ENCODE measurements at places on chromosomes 6 and 20. TPM values are rescaled to one million over a fixed set of nuclear protein-coding genes. Genes with fewer than 3 reads are reported as not detected.

DNA sequence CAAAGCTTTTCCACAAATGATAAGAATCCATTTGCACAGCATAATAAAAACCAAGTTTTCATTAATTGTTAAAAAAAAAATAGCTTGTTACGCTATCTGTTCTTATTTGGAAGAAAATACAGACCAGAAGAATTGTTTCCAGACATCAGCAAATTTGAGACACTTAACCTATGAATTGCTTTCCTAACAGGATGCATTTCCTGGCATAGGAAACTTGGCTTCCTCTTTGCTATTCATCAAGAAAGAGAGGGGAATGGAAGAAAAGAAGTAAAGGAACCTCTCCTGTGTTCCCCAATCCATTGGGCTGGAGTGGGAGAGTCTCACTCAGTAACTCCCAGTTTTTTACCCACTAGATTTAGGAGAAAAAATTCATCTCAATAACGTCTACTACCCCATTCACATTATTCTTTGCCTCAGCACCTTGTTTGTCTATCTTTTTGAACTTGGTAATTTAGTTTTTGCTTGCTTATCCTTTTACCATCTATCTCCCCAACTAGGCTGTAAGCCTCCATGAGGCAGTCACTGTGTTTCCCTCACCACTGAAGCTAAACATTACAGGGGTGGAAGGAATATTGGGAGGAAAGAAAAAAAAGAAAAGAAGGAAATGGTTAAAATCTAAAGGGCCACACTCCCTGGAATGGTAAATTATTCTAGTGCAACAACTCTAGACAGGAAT is 150.3 kb downstream of the COL21A1 start:
- no peak for DNase-seq

DNA sequence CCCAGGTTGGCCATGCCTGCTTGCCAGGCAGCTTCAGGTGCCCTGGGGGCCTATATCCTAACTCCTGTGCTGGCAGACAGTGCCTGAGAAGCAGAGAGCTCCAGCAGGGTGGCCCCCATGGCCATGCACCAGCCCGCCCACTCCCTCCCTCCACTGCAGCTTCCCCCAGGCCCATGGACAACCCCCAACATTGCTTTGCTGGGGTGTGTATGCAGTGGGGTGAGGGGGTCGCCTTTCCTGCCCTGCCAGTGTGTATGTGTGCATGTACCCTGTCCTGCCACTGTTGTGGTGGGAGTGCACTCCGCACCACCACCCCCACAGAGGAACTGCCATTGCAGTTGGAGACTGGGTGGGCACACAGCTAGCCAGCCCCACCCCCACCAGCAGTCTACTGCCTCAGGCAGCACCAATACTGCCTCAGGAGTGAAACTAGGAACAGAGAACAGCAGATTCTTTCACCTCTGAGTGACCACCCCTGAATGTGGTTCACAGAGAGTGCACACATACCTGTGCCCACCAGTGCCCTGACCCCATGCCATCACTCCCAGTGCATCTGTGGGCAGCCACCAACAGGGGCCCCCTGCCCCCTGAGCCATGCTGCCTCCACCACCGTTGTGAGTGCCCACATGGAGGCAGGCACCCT is 151.1 kb downstream of the LRRC1 start:
- DNase-seq, result no peak

DNA sequence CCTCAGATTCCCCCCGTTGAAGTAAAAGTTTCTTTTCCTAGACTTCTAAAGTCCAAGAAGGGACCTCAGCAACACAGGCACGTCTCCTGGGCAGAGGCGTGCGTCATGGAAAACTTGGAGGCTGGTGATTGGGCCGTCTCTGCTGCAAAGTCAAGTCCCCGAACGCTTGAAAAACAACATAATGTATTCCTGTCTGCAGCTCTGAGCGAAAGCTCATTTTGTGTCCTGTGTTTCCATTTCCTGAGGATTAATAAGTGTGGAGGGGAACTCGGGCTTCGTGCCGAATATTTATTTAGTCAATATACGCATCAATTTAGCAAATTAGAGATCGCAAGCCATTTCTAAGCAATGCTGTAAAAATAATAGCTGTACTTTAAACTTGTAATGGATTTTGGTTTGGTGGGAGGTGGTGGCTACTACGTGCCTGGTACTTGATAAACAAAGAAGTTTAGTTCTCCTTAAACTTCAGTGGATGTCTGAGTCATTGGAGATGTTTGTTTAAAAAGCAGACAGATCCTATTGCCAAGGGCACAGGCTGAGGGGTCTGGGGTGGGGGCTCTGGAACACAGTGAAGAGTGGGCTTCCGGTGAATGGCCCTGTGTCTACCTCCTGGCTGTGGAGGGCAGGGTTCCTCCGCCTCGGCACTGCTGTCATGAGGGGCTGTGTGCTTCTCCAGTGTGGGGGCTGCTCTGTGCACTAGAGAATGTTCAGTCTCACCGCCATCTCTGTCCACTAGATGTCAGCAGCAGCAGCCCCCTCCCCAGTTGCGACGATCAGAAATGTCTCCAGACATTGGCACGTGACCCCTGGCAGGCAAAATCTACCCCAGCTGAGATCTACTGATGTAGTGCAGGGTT is 21.8 kb downstream of the PCK1 start:
- DNase-seq, result no peak

DNA sequence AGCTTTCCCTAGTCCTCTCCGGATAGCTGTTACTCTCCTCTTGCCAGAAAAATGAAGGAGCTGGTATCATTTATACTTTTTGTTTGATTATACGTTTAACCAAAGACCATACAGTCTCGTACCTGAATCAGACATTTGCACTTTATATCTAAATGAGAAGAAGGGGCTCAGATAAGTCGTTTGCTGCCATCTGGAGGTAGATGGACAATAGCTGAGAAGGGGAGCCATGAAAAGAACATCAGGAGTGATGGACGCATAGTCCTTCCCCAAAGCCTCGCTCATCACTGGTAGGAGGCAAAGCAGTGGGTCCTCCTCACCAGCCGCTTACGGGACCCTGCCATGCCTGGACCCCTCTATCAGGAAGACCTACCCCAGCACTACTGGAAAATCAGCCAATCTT is 45.4 kb downstream of the RPF2 start:
- DNase-seq, result no peak

- DNase-seq, result no peak
These were observed 60.7 kb downstream of the TNFAIP3 start for GRCh38 chr6:137927777-137928218.

- DNase-seq, result no peak
These were observed 12.1 kb upstream of the NEDD9 start for GRCh38 chr6:11244387-11245126.

DNA sequence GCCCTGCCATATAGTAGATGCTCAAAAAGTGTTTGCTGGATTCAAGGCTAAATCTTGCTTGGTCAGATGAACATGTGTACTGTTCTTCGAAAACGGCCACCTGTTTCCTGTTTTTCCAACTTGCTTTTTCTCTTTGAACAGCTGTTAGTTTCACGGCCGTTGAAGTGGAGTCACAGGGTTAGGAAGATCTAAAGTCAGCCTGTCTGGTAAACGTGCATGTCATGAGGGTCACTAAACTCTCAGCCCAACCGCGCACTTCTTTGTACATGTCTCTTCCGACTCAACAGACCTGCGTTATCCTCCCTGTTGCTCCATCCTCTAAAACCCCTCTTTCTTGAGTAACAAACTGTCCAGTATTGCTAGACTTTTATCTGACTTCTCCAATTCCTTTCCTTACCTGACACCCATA is 93.2 kb upstream of the MAN1A1 start:
- peak; percentile 16 for DNase-seq

- no peak for DNase-seq
These were observed 644.2 kb upstream of the GJE1 start for GRCh38 chr6:141488488-141488887.

VWA7 gene
- 7.8 TPM for total RNA-seq

- no peak for DNase-seq
These were observed 15.8 kb upstream of the SERPINB9 start for GRCh38 chr6:2918936-2919335.

DNA sequence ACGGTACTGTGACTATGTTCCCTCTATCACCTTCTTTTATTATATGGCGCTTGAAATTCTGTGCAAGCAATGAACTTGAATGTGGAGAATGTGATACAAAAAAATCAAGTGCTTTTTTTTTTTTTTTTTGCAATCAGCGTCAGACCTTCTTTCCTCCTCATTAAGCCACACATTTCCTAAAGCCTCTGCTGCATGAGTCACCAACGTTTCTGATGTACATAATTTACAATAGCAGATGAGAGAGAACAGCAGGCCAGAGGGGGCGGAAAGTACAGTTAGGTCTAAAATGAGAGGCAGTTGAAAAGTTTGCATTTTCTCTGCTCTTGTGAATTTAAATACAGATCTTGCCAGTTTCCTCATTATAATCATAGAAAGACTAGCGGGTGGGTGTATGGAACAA is 114.6 kb upstream of the RIPOR2 start:
- DNase-seq, result no peak

PRPH2 gene
- 3.8 TPM for total RNA-seq

- DNase-seq, result no peak
These were observed 770.7 kb upstream of the EPHA7 start for GRCh38 chr6:94190030-94190429.

DNA sequence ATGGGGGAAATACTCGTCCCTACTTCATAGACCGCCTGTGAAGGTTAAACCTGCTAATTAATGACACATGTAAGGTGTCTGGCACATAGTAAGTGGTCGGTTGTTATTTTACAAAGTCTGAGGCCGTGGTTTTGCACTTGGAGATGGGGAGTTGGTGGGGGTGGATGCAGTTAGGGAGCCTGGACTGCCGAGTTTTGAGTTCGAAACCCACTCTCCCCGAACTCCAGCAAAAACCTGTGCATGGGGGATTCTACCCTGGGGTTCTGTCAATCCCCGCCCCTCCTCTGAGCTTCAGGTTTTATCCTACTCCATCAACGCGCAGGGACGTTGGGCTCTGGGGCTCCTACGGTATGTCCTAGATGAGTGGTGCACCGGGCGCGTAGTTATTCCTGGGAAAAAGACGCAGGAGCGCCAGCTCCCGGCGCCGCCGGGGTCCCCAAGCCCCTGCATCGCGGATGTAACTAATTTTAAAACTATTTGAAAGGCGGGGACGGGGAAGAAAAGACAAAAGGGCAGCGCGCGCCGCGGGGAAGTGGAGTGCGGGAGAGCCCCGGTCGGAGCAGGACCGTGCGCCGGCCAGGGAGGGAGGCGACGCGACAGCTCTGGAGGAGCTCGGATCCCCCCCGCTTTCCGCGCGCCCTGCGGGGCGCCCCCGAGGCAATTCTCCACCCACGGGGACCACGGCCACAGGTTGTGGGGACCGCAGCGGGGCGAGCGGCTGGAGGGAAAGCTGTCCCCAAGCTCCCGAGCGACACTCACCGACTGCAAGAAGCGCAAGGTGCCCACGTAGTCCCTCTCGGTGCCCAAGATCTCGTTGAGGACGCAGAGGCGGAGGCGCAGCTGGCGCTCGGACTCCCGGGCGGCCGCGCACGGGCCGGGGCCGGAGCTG is 672 bp downstream of the PREX1 start:
- no peak for DNase-seq

ARMC12 gene
- total RNA-seq, result not detected

- DNase-seq, result peak; percentile 73
These were observed 6.4 kb downstream of the MYLK4 start for GRCh38 chr6:2744209-2744771.
